Stimulated activated CD4-positive, alpha-beta T cell treated with anti-CD3 and anti-CD28 coated beads, Interleukin-1b, Interleukin-23, amount 100 ng/mL, for 1 hour (primary cell): ENCODE measurements at places on chromosomes 16 and 17.

DNA sequence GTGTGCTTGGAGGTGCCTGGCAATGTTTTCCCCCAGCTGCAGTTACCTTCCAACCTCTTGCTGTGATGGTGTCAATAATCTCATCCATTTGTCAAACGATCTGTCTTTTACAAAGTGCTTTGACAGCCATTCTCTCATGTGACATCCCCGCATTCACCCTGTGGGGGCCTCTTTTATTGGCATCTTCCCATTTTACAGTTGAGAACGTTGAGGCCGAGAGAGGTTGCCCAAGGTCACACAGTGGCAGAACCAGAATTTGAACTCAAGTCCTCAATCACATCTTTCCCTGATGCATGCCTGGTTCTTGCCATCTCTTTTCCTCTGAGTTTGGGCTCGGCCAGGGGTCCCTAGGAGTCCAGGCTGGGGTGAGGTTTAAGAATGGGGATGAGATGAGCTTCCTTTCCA, 1.5 kb downstream of the TAOK2 start:
- no peak for DNase-seq

DNA sequence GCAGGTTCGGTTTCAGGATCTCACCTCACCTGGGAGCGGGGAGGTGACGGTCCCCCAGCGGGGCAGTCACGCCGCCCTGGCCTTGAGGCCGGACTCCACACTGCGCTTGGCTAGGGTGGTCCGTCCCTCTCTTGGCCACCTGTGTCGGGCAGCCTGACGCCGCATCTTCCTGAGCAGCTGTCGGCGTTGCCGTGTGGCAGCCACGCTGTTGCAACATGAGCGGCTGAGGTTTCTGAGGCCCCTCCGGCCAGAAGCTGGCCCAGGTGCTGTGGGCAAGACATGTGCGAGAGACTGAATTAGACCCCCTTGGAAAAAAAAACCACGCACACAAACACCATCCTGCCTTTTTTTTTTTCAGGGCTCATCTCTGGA, 49.2 kb downstream of the IRF8 start:
- DNase-seq: no peak

DNA sequence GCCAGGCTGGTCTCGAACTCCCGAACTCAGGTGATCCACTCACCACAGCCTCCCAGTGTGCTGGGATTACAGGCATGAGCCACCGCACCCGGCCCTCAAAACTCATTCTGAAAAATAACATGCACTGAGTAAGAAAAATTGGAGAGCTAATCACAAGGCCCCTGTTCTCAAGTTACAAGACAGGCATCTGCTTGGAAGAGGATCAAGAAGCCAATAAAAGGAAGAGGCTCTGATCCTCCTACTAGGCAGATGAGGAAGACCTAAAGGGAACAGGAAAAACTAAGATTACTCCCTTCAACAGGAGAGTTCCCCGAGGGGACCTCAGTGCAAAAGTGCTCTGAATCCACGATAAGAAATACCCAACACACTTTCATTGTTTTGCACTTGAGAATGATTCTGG, 18.4 kb downstream of the BLMH start:
- no peak for DNase-seq

GRCh38 chr17:15087946-15088345, 177.2 kb downstream of the PMP22 start:
- no peak for DNase-seq

DNA sequence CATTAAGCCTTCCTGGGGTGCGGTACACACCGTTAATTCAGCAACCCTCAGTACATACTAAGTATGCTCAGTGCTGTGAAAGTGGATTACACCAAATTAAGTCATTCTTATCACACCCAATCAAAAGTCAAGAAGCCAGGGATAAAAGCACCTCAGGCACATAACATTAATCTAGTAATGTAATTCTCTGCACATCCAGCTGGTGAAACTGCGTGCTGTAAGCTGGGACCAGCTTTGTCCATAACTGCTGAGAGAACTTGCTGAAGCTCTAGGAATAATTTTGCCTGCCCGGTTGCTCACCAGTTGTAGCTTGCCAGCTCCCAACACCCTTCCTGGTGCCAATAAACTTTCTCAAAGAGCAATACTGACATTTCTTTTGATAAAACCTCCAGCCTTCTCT, 44.9 kb downstream of the SLC47A1 start:
- no peak for DNase-seq

DNA sequence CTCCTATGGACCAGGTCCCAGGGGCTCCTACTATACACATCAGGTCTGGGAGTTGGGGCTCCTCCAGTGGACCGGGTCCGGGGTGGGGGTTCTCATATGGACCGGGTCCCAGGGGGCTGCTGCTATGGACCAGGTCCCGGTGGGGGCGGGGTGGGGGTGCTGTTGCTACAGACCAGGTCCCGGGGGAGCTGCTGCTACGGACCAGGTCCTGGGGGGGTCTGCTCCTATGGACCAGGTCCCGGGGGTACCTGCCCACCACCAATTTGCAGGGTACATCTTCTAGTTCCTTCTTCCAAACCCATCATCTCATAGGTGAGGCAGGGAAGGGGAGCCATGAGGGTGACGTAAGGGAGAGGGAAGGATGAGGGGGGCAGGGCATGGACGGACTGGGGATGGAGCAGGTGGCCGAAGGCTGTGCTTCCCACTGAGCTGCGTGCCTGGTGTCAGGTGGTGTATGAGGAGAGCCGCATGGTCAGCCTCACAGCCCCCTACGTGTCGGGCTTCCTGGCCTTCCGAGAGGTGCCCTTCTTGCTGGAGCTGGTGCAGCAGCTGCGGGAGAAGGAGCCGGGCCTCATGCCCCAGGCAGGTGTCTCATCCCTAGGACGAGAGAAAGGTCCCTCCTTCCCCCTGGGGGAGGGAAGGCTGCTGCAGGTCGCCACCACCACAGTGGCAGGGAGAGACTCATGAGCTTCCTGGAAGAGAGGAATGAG, 6.6 kb downstream of the ENDOV start:
- no peak for DNase-seq

- no peak for DNase-seq
Observed at GRCh38 chr16:28161626-28162025, 50.1 kb downstream of the XPO6 start.

GRCh38 chr16:85350973-85351372, 238.7 kb upstream of the CIBAR2 start:
- no peak for DNase-seq

DNA sequence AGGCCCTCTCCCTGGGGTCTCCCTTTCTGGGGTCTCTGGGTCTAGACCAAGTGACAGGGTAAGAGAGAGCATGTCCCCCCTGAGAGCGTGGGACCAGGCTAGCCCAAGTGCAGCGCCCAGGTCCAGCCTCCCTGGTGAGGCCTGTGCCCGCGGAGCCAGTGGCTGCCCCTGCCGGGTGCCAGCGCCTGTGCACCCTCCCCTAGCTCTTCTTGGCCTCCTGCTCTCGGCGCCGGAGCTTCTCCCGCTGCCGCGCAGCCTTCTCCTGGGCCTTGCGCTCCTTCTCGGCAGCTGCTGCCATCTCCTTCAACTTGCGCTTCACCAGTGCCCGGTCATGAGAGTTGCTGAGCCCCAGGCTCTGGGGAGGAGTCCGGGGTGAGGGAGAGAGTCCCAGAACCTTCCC, 17.3 kb downstream of the SAMD14 start:
- DNase-seq: no peak

DNA sequence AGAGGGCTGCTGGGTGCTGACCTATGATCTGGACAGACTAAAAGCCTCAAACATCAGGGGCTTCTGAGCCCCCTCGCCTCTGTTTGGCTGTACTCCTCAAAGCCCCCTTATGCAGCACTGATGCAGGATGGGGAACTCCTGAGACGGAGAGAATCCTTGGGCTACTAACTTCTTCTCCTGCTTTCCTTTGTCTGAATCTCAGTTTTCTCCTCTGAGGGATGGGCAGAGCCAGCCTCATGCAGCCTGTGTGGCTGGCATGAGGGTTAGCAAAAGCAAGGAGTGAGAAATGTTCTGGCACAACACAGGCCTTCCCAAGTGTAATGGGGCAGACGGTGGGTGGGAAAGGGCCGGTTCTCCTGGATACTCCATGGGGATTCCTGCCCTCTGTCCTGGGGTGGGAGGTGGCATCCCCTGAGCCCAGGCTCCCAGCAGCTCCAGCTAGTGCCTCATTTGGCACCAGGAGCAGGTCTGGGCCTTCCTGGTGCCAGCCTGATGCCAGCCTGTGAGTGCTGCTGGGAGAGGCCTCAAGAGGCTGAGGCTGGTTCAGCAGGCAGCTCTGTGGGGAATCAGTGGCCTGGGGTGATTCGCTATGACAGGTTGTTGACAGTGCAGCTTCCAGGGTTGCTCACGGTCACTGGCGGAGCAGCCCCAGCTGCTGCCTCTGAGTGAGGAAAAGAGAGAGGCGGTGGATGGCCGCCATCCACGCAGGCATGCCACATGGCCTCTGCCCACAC, 4.0 kb upstream of the BRD7 start:
- DNase-seq: no peak

DNA sequence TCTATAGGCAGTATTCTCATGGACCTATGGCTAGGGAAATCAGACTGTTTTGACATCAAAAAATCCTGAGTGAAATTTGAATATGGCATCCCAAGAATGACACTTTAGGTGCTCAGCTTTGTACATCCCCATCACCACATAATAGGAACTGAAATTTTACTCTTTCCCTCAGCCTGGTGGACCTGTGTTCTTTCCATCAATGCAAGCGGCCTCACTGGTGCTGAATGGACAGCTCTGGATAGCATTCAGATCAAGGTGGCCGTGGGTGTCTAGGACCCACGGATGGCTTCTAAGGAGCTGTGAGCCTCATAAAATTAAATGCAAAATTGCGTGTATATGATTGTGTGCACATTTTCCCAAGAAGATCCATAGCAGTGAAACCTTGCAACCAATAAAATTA, 152.6 kb downstream of the MAP2K6 start:
- no peak for DNase-seq

- peak; percentile 52 for DNase-seq
Observed at GRCh38 chr16:89315791-89316581, 98.5 kb downstream of the ZNF778 start.

- DNase-seq: no peak
Observed at GRCh38 chr17:67217446-67217845, 27.6 kb downstream of the HELZ start.

DNA sequence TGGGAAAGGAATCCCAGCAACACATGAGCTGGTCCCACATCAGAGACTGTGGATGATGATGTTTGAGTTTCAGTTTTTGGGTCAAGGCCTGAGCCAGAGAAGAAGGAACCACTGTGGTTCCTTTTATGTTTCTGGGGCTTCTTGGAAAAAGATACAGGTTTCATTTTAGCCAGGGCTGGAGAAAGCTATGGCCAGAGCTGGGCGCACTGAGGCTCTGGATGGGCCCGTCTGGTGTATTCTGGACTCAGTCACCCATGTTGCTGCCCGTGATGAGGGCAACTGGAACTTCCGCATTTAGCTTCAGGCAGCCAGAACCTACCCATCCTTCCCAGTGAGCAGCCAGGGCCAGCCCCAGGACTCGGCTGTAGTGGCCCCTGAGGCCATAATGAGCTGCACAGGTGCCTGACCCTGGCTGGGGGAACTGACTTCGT, 15.0 kb upstream of the PITPNA start:
- DNase-seq: no peak

GRCh38 chr17:8503368-8503767, 67.7 kb downstream of the NDEL1 start:
- no peak for DNase-seq

- no peak for DNase-seq
Observed at GRCh38 chr17:79647456-79647915, 36.6 kb upstream of the RBFOX3 start.

DNA sequence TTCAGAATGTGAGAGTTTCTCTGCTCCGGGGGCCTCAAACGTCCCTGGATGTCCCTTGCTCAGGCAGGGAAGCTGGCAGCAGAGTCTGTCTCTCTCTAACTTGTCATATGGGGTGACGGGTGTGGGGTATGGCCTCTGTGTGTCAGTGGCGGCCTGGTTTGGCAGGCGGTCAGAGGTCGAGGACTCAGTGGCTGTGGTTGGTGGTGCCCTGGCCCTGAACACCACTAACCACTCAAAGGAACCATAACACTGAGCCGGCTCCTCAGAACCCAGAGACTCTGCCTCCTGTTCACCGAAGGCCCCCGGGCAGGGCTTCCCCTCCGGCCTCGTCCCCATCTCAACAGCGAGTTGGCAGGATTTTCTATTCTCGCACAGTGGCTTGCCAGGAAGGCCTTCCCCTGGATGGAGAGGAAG, 677 bp downstream of the P2RX1 start:
- DNase-seq: no peak

DNA sequence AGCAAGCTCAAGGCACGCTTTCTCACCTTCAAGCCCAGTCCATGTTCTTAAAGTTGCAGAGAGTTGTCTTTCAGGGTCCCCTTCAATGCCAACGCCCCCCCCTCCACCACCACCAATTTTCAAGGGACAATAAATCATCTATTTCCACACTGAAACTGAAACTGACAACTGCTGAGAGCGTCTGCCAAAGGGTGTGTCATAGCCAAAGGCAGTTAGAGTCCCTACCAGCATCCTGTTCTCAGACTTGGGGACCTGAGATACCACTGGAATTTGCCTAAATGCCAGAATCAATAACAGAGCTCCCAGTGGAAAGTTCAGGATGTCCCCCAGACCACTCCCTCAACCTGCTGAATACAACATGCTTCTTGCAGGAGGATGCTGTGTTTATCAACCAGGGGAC, 133.2 kb upstream of the SOX9 start:
- DNase-seq: no peak

- no peak for DNase-seq
Observed at GRCh38 chr17:47635734-47636133, 14.0 kb upstream of the KPNB1 start.

DNA sequence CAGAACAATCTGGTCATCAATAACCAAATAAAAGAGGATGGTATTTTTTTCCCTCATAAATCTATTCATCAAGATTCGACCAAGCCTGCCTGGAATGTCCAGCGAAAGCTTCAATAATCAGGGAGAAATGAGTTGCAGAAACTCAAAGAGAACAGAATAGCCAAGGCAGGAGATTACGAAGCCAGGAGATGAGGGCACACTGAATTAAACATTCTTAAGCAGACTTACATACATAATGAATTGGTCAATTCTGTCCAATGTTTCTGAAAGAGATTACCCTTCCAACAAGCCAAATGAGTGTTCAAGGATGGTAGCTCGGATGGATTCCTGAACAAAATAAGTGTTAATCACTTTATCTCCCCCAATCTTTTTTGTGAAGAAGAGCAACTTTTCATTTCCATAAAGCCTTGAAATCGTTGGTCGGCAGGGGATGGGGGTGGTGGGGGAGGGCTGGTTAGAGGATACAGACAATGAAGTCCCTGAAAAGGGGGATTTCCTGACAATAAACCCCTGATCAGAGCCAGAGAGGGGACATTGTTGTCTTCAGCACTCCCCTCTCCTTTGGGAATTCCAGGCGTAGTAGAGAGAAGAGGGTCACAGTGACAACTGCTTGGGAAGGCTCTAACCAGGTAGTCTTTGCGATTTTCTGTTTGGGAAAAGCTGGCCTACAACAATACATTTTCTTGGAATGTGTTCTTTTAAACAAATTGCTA, 20.7 kb downstream of the TOX3 start:
- no peak for DNase-seq

- DNase-seq: no peak
Observed at GRCh38 chr16:83689385-83689831, 118.4 kb upstream of the HSBP1 start.

GRCh38 chr17:75950855-75951554, 10.2 kb upstream of the FBF1 start:
- no peak for DNase-seq

GRCh38 chr17:81870981-81871386, at the start of gene ARHGDIA:
Gene ARHGDIA, minus strand, starts transcription at chr17:81871337. Its CDS starts 1,407 bp downstream, at chr17:81869930.
- DNase-seq: no peak

GRCh38 chr17:67421869-67422273, 44.8 kb downstream of the PITPNC1 start:
- DNase-seq: peak; percentile 32

- DNase-seq: no peak
Observed at GRCh38 chr17:81228834-81229665, 6.3 kb upstream of the CEP131 start.

GRCh38 chr16:49497466-49497865, 123.9 kb downstream of the C16orf78 start:
- no peak for DNase-seq
